ENCODE measurements at places on chromosomes 1 and 21.

DNA sequence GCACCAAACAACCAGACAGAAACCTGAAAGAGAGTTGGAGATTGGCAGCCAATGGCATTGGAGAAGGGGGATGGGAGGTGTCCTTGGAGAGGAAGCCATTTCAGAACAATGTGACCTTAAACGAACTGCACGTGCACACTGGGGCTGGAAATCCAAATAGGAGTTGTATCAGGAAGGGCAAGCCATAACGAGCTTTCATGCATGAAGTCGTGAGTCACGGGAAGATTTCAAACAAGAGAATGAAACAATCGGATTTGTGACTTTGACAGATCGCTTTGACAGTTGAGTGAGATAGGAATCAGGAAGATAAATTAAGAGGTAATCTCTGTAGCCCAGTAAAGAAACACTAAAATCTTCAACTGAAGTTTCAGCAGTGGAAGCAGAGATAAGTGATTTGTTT is 445.8 kb upstream of the ZP4 start:
- DNase-seq: no peak

GRCh38 chr1:98045767-98046641 is 125.2 kb upstream of the DPYD start:
- no peak for DNase-seq

- no peak for DNase-seq
These were observed 50.8 kb upstream of the ECE1 start for GRCh38 chr1:21341022-21341421.

GRCh38 chr1:34978921-34979320 is 6.2 kb downstream of the TMEM35B start:
- no peak for DNase-seq

- no peak for DNase-seq
These were observed 88.5 kb downstream of the BEND5 start for GRCh38 chr1:48688102-48688760.

DNA sequence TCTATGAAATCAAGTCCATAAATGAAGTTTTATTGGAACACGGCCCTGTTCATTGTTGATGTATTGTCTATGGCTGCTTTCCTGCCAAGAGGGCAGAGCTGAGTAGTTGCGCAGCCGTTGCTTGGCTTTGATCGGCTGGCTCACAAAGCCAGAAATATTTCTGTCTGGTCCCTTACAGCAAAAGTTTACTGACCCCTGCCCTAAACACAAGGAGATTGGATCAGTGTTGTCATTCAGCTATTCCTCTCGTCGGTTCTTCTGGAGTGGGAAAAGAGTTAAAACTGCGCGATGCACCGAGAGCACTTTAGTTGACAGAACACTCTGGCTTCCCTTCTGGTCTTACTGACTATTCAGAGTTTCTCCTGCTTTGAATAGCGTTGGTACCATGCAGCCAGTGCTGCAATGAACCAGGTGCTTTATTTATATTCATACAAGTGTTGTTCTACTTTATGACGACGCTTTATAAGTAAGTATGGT is 868 bp downstream of the ZBTB40 start:
- no peak for DNase-seq

DNA sequence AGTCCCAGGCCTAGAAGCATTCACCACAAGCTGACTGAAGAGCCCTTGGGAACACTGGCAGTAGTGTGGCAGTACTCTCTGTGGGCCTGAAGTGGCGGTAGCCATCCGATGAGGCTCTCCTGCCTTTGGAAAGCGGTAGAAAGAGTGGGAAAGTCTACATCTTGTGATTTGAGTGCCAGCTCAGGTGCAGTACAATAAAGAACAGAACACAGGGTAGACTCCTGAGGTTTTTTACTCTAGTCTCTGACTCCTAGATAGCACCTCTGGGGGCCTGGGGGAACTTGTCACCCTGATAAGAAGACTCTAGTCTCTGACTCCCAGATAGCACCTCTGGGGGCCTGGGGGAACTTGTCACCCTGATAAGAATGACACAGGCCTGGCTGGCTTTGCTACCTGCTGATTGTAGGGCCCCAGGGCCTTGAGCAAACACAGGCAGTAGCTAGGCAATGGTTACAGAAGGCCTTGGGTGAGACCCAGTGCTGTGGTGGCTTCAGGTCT is 18.0 kb upstream of the IL20 start:
- no peak for DNase-seq

GRCh38 chr1:208074353-208074752 is 163.4 kb upstream of the CD34 start:
- no peak for DNase-seq
